ENCODE measurements at places on chromosomes 5 and 9.

GRCh38 chr9:82273121-82273520 lies 284.5 kb downstream of the SPATA31D1 start:
- DNase-seq: peak; percentile 17

GRCh38 chr9:109681301-109681700 lies 98.7 kb upstream of the PALM2AKAP2 start:
- no peak for DNase-seq

GRCh38 chr5:32058101-32058500 lies 116.0 kb downstream of the GOLPH3 start:
- DNase-seq: no peak

DNA sequence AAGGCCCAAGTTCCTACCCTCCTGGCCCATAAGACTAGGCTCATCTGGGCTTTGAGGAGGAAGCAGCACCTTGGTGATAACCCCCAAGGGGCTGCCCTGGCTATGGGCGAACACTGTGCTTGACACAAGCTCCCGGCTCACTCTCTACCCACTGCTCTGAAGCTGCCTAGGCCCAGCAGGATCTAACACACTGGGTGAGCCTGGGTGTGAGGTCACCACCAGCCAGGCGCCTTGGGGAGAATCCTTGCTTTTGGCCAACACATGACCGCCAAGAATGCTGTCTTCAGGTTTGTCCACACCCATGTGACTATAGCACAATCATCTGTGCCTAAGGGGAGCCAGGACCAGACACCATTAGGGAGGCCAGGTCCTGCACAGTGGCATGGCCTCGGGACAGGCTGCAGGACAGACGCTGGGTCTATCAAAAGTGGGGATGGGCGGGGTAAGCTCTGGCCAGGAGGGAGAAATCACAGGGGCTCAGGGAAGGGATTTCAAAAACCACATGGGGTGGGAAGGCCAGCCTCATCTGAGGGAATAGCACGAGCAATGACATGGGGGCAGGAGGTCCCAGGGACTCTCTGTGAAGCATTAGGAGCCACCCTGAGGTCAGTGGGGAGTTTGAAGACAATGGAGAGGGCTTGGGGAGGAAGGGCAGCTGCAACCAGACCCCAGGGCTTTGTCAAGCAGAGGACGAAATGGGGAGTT lies 29.6 kb downstream of the BICD2 start:
- DNase-seq: no peak

GRCh38 chr5:152511120-152511519 lies 106.0 kb upstream of the NMUR2 start:
- no peak for DNase-seq

DNA sequence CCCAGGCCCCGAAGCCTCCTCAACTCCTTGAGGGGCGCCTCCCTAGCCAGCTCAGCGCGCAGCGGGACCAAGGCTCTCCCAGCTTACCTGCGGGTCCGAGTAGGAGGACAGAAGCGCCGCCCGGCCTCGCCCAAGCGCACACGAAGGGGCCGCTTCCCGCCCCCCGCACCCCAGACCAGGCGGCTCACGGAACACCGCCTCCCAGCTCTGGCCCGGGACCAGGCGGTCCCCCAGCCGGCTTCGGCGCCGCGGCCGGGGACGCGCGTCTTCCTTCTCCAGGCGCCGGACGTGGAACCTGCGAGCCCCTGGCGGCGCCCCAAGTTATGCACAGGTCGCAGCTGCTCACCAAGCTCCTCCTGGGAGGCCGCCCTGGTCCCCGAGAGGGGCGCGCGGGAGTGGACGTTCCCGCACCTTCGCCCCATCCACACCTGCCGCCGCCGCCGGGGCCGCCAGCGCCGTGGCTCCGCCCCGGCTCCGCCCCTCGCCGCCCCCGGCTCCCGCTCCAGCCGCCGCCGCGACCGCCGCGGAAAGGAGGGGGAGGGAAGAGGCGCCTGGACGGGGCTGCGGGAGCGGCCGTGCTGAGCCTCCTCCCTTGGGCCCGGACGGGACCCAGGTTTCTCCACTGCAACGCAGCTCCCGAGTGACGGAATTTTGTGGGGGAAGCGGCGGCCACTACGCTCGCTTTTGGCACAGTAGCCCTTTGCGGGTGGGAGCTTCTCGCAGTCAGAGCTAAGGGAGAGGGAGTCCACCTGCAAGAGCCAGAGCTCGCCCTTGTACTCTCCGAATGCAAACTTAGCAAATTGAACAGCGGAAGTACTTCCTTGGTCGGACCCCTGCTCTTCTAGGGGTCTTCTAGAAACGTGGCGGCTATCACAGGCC lies 77.5 kb upstream of the IFNE start:
- DNase-seq: peak; percentile 64

DNA sequence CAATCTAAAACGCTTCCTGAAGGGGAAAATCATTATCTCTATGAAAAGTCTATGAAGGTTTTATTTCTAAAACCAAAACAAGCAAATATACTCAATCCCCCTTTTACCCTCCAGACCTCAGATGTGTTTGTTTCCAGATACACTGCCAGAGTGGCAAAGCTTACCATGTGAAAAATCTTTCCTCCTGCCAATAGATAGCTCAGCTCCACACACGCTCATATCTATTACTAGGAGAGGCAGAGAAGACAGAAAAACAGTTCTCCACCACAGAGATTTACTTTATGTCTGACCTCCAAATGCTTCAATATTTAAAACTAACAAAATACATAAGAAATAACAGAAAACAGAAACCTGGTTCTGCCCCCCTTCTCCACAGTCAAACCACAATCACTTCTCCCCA lies 7.0 kb downstream of the IRX2 start:
- DNase-seq: no peak

GRCh38 chr9:23551311-23551721 lies 274.7 kb downstream of the ELAVL2 start:
- no peak for DNase-seq

DNA sequence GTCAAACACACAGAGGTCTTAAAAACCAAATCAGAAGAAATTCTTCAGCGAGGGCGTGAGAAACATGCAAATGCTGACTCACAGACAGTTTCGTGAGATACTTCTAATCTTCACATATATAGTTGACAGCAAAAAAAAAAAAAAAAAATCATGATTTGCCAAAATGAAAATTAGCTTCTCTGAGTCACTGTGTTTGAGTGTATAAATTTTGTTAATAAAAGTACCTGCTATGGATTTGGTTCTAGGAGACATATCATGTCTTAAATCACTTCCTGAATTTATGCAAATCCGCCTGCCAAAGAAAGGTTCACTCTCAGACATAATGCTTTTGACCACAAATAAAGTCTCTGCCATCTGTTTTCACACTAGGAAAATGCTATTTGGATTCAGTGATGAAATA lies 114.3 kb downstream of the SLC1A3 start:
- peak; percentile 50 for DNase-seq

- no peak for DNase-seq
Measured at GRCh38 chr5:139232147-139232724, 34.1 kb upstream of the SIL1 start.

DNA sequence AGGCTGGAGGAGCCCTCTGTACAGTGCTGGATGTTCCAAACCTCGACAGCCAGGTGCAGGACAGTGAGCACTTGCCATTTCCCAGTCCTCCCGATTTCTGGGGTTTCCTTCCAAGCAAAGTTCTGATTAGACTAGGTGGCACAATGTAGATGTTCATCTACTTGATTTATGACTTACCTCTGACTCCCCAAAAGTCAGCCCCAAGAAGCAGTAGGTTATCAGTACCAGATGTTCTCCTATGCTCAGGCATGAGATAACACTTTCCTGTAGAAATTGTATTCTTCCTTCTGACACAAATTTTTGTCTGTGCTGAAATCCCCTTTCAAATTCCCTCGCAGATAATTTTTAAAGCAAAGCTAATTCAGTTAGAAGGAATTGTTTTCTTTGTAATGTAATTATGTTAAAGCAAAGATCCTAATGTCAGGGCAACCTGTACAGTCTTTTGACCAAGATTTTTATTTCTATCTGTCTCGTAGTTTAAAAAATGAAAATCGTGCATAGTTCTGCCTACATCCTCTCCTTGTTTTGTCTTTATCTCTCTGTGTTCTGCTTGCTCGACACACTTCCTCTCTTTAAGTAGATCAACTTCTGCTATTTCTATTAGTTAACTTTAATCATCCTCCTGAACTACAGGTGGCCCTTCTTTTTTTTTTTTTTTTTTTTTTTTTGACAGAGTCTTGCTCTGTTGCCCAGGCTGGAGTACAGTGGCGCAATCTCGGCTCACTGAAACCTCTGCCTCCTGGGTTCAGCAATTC lies 102.4 kb upstream of the PJA2 start:
- DNase-seq: no peak

DNA sequence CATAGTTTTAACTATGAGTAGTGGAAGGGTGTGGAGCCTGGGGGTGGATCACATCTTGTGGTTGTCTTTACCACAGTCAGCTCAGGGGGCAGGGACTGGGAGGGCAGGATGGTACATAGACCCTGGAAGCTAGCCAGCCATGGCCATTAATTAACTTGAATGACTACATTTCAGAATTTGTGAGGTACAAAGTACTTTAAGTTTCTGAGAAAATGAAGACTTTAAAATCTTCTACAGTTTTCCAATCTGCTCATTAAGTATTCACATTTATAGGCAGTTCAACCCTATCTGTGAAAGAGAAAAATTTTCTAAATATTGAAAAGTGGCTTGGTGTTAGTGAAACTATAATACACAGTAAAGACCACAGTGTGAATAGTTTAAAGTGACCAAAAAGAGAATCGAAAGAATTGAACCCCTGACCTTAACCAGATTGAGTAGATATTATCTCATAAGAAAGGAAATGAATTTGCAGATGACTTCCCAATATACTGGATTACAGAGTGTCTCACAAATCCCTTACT lies 234.2 kb upstream of the MEF2C start:
- peak; percentile 36 for DNase-seq

DNA sequence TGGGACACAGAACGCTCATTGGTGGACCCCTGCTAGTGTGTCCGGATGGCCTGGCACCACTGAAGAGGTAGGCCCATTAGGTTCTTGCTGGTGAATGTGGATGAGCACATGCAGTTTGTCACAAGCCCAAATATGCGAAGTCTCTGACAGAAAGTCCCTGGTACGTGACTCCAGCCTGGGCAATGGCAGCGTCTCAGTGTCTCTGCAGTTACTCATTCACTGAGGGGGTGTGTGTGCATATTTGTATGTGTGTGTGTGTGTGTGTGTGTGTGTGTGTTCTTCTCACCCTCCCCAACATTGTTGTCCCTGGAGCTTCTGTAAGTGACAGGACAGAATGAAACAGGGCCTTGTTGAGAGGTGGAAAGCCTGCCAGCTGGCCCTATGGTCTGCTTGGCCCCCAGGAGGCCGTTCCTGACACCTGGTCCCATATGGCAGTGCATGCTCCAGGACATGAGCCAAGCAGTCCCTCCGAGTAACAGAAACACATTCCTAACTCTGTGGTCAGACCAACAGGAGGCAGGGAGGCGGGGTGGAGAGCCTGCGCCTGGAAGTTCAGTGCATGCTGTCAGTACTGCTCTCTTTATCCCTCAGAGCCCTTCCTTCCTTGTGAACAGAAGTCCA lies 169.9 kb downstream of the SLC28A3 start:
- DNase-seq: no peak

GRCh38 chr9:18890372-18890771 lies 142.6 kb downstream of the SAXO1 start:
- DNase-seq: no peak

DNA sequence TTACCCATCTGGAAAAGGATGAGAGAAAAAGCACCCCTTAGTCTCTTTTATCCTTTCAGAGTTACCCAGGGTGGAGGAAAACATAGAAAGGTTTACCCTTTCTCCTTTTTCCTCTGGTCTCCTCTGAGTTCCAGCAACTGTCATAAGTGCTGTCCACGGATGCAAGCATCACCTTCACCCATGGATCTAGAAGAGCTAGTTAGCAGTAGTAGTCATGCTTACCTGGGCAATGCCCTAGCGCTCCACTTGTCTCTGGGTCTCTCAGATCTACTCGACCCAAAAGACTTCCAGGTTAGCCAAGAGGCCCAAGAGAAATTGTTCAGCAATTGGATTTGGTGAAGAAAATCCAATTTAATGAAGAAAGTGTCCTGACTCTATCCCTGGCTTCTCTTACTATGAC lies 656.2 kb upstream of the PTPRD start:
- no peak for DNase-seq

DNA sequence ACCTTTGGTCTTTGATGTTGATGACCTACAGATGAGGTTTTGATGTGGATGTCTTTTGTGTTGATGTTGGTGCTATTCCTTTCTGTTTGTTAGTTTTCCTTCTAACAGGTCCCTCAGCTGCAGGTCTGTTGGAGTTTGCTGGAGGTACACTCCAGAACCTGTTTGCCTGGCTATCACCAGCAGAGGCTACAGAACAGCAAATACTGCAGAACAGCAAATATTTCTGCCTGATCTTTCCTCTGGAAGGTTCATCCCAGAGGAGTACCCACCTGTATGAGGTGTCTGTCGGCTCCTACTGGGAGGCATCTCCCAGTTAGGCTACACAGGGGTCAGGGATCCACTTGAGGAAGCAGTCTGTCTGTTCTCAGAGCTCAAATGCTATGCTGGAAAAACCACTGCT lies 694.5 kb upstream of the CDH6 start:
- DNase-seq: no peak

DNA sequence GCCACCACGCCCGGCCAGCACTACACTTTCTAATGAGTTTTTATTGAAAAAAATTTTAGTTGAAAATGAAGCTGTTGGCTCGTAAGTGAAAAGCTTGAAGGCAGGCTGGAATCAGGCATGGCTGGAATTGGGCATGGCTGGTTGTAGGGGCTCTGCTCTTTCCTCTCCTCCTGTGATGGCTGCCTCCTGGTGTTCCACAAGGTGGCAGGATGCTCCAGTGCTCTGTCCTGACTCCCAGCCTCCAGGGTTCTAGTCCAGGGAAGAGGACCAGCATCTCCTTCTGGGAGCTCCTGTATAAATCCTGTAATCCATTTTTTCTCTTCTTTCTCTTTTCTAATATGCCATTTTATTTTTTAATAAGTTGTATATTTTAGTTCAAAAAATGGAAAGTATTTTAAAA lies 57.2 kb upstream of the DHFR start:
- DNase-seq: no peak

DNA sequence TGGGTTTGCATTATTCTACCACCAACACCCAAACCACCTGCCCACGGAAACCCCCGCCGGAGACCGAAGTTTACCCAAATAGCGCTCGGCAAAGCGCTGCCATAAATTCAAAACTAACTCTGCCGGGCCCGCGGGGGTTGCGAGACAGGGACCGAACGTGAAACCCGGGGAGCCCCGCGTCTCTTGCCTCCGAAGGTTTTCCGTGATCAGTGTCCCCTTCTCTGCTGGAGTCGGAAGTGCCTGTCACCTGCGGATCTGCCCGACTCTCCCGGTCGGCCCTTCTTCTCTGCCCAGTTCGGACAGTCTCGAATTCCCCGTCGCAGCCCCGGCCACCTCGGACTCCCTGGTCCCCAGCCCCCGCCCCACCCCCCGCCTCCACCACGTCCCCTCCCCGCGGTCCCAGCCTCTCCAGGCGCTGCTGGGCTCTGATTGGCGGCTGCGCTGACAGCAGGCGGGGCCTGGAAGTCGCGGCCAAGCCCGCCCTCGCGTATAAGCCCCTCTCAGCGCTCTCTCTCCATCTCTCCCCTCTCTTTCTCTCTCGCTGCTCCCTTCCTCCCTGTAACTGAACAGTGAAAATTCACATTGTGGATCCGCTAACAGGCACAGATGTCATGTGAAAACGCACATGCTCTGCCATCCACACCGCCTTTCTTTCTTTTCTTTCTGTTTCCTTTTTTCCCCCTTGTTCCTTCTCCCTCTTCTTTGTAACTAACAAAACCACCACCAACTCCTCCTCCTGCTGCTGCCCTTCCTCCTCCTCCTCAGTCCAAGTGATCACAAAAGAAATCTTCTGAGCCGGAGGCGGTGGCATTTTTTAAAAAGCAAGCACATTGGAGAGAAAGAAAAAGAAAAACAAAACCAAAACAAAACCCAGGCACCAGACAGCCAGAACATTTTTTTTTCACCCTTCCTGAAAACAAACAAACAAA lies at the start of gene RORB:
Gene RORB, plus strand, starts transcription at position 517 of the 929 bp plus-strand sequence. CDS start 642 bp downstream, outside the sequence.
- peak; percentile 76 for DNase-seq

GRCh38 chr9:126853667-126854066 lies 6.8 kb upstream of the ZBTB34 start:
- no peak for DNase-seq

Data from suppressor macrophage treated with lipopolysaccharide for 1 hour (primary cell).